ENCODE measurements at places on chromosomes 16 and 17.

GRCh38 chr16:68939692-68940320 is 96.5 kb downstream of the TANGO6 start:
- DNase-seq = no peak

DNA sequence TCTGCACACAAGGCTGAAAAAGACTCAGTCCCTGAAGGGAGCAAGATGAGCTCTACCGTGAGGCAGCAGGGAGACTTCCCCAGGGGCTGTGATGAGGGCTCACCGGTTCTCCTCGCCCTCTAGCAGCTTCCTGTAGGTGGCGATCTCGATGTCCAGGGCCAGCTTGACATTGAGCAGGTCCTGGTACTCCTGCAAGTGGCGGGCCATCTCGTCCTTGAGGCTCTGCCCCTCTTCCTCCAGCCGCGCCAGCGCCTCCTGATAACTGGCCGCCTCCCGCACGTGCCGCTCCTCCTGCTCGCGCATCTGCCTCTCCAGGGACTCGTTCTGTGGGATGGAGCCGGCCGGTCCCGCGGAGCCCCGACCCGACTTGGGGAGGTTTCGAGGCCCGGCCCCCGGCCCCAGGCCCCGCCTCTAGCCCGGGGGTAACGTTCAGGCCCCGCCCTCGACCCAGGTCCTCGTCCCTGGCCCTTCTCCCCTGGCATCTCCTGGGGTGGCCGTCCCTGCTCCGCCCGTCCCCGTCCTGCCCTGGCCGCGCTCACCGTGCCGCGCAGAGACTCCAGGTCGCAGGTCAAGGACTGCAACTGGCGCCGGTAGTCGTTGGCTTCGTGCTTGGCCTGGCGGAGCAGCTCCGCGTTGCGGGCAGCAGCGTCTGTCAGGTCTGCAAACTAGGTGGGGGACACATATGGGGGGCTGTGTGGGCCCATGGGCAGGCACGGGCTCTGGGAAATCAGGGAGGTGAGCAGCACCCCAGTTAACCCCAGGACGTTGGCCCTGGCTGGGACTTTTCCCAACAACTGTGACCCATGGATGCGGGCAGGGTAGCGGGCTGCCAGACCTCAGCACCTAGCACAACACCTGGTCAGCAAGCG is 3.9 kb downstream of the GFAP start:
- peak; percentile 30 for DNase-seq

DNA sequence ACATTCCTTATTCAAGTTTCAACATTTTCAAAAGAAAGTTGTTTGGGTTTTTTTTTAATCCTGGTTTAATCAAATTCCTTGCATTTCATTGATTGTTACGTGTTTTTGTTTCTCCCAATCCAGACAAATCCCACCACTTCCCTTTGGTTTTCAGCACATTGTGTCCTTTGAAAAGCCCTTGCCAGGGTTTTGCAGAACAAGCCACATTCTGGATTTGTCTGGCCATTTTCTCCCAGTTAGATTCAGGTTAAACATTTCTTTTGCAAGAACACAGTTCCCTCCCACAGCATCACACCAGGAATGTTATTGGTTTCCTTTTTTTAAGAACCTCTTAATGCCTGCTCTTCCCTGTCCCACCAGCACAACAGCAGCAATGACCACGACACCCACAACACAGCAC is 278.0 kb upstream of the SALL1 start:
- no peak for DNase-seq

- DNase-seq = no peak
These were observed 107.9 kb downstream of the AIPL1 start for GRCh38 chr17:6327007-6327406.
